Bladder microvascular endothelial cell (primary cell): ENCODE measurements at places on chromosomes 3 and 15. TPM values are rescaled to one million over a fixed set of nuclear protein-coding genes. Genes with fewer than 3 reads are reported as not detected.

Gene PAK2
- total RNA-seq, result 48.6 and 198 TPM in 2 replicates

Gene C3orf20
- not detected in 2 replicates for total RNA-seq

Gene TMEM42
- total RNA-seq, result 9.4 and 10.4 TPM in 2 replicates

Gene GPR171
- total RNA-seq, result not detected in 2 replicates

Gene SNUPN
- 13.3 and 21.1 TPM in 2 replicates for total RNA-seq

Gene QTRT2
- total RNA-seq, result 29.8 and 65.4 TPM in 2 replicates

Gene NR1I2
- total RNA-seq, result under 0.01 TPM in 1 of 2 replicates, not detected in the other

Gene SLC28A2
- total RNA-seq, result not detected in 2 replicates

Gene ITPKA
- 0.16 and 0.57 TPM in 2 replicates for total RNA-seq

Gene CLEC3B
- total RNA-seq, result 0.49 and 0.57 TPM in 2 replicates

Gene SLC6A6
- total RNA-seq, result 9.2 and 22.7 TPM in 2 replicates

Gene NDN
- total RNA-seq, result 9.9 and 26.2 TPM in 2 replicates

Gene STX19
- not detected in 2 replicates for total RNA-seq

Gene MED12L
- total RNA-seq, result under 0.01 and 0.19 TPM in 2 replicates

Gene IL17RD
- 0.25 and 0.49 TPM in 2 replicates for total RNA-seq

Gene PIGZ
- total RNA-seq, result 2.1 and 3.5 TPM in 2 replicates

Gene SOX2
- not detected in 2 replicates for total RNA-seq

Gene YEATS2
- 27.2 and 47.6 TPM in 2 replicates for total RNA-seq

Gene CPNE4
- not detected in 2 replicates for total RNA-seq

Gene ARPIN
- total RNA-seq, result 14.8 and 17.0 TPM in 2 replicates
